ENCODE measurements at places on chromosomes 1 and 21. TPM values are rescaled to one million over a fixed set of nuclear protein-coding genes. Genes with fewer than 3 reads are reported as not detected.

Gene UTS2
- total RNA-seq, result not detected

Gene NPR1
- 0.92 TPM for total RNA-seq

Gene FAM43B
- total RNA-seq, result 0.36 TPM

Gene SLC35D1
- total RNA-seq, result 5.4 TPM

Gene LPAR3
- total RNA-seq, result 1.2 TPM

Gene PRAMEF14
- total RNA-seq, result not detected

Gene INPP5B
- 18.7 TPM for total RNA-seq

Gene RXRG
- total RNA-seq, result not detected

Gene EVI5
- 9.6 TPM for total RNA-seq

Gene DVL1
- total RNA-seq, result 78.6 TPM

Gene MAGOH
- 24.8 TPM for total RNA-seq

Gene KDF1
- total RNA-seq, result 10.0 TPM

Gene SH2D1B
- total RNA-seq, result 0.07 TPM

Gene HES3
- total RNA-seq, result not detected

Gene GSTM2
- total RNA-seq, result 8.9 TPM

Gene S100A16
- total RNA-seq, result 1,016 TPM

Gene GABPA
- total RNA-seq, result 14.7 TPM

Gene HPDL
- 2.9 TPM for total RNA-seq

Gene CR1L
- total RNA-seq, result not detected

Gene RORC
- not detected for total RNA-seq

Gene PPCS
- total RNA-seq, result 80.5 TPM

Gene CNR2
- not detected for total RNA-seq

Gene ATP6V1G3
- not detected for total RNA-seq

Gene CCDC17
- total RNA-seq, result not detected

Gene ZNF695
- 4.7 TPM for total RNA-seq

Gene THEM4
- 13.2 TPM for total RNA-seq

Gene WNT3A
- total RNA-seq, result not detected

Gene CDC7
- total RNA-seq, result 12.4 TPM

Gene EIF2D
- 53.2 TPM for total RNA-seq

Gene FCAMR
- total RNA-seq, result not detected

Gene SPRR4
- total RNA-seq, result not detected

Gene NUDT4B
- total RNA-seq, result 30.9 TPM

Gene GIPC2
- total RNA-seq, result 1.5 TPM

Gene HAPLN2
- not detected for total RNA-seq

Gene TMEM54
- 119 TPM for total RNA-seq

Gene CGN
- total RNA-seq, result 10.1 TPM

Gene ANGPTL1
- not detected for total RNA-seq

Gene VAV3
- total RNA-seq, result 8.3 TPM

Gene PLA2G2A
- total RNA-seq, result not detected

Gene DIPK1A
- 1.8 TPM for total RNA-seq

Gene LDLRAD2
- total RNA-seq, result not detected

Gene SUMO3
- total RNA-seq, result 58.7 TPM

Gene HORMAD1
- not detected for total RNA-seq

Gene SYT14
- total RNA-seq, result 3.9 TPM

Gene CYP4Z1
- total RNA-seq, result not detected

Gene RAB3B
- 35.5 TPM for total RNA-seq

Gene C1orf116
- total RNA-seq, result 22.5 TPM

Gene KIF26B
- 2.8 TPM for total RNA-seq

Gene GBP6
- 0.65 TPM for total RNA-seq

Gene OSCP1
- total RNA-seq, result 4.0 TPM
